ENCODE measurements at places on chromosomes 3 and 15. TPM values are rescaled to one million over a fixed set of nuclear protein-coding genes. Genes with fewer than 3 reads are reported as not detected.

DNA sequence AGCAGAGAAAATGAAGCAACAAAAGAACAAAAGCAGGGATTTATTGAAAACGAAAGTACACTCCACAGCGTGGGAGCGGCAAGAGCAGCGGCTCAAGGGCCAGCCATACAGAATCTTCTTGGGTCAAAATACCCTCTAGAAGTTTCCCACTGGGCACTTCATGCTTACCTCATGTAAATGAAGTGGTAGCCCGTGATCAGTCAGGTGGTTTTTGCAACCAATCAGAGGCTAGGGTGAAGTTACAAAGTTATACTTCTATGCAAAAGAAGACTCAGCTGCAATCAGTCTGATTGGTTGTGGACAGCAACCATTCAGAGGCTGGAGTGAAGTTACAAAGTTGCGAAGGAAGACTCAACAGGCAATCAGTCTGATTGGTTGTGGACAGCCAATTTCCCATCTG is 37.8 kb upstream of the TRH start:
- no peak overlapping the region for H3K27ac ChIP-seq
- H3K4me1 ChIP-seq = peaks cover 3% of the 10 kb centered on the region
- peaks cover 5% of the 10 kb centered on the region for H3K27me3 ChIP-seq
- no peaks in the 10 kb centered on the region for H3K36me3 ChIP-seq
- DNase-seq = peak; percentile 60

- no peaks in the 10 kb centered on the region for H3K27me3 ChIP-seq
- no peaks in the 10 kb centered on the region for H3K36me3 ChIP-seq
- no peak overlapping the region for H3K27ac ChIP-seq
- H3K4me3 ChIP-seq = no peak overlapping the region
Measured at GRCh38 chr3:35709691-35710090, 70.4 kb downstream of the ARPP21 start.

DNA sequence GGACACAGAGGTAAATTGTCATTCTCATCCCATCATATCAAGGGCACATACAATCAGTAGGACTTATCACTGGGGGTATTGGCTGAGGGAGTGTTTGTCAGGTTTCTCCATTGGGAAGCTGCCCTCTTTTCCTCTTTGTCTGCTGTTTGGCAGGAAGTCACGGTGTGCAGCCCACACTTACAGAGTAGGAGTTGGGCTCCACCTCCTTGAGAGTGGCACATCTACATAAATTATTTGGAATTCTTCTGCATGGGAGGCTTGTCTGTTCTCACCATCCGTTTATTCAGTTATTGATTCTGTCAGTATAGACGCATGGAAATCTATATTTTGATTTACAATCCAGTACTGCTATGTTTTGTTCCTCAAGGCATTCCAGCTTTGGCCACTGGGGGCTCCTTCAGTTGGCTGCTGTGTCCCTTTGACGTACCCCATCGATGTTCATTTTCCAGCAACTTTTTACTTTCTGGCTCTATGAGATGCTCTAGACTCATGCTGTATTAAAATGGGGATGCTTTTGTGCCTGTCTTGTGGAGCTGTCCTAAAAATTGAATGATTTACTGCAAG is 200.3 kb downstream of the SLCO3A1 start:
- no peak for DNase-seq
- H3K36me3 ChIP-seq = no peaks in the 10 kb centered on the region
- H3K27ac ChIP-seq = no peak overlapping the region
- no peaks in the 10 kb centered on the region for H3K4me1 ChIP-seq

DNA sequence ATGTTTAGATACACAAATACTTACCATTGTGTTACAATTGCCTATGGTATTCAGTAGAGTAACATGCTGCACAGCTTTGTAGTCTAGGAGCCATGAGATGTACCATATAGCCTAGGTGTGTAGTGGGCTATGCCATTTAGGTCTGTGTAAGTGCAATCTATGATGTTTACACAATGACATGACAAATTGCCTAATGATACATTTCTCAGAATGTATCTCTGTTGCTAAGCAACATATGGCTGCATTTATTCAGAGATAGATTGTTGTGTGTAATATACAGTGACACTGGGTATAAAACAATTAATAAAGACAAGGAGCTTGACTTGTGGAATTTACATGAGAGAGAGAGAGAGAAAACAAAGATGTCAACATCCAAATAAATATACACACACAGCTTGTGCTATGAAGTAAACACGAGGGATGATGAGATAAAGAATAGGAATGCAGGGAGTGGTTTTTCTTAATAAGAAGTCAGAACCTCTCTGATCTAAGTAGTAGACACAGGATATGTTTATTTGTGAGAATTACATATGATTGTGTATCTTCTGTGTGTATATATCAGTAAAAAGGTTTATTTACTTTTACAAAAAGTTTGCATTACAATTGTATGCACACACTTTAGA is 110.0 kb downstream of the KCNAB1 start:
- H3K27ac ChIP-seq = no peak overlapping the region
- H3K36me3 ChIP-seq = no peaks in the 10 kb centered on the region
- DNase-seq = no peak
- H3K27me3 ChIP-seq = no peaks in the 10 kb centered on the region
- H3K4me1 ChIP-seq = no peaks in the 10 kb centered on the region

GRCh38 chr15:77455696-77456321 is 35.1 kb downstream of the HMG20A start:
- peak overlapping the region; percentile 96 for H3K27ac ChIP-seq
- no peaks in the 10 kb centered on the region for H3K36me3 ChIP-seq
- H3K27me3 ChIP-seq = no peaks in the 10 kb centered on the region
- DNase-seq = peak; percentile 95

- H3K36me3 ChIP-seq = no peaks in the 10 kb centered on the region
- no peak overlapping the region for H3K4me3 ChIP-seq
- H3K27me3 ChIP-seq = no peaks in the 10 kb centered on the region
- no peak for DNase-seq
- H3K4me1 ChIP-seq = no peaks in the 10 kb centered on the region
Measured at GRCh38 chr15:93587059-93587521, 498.1 kb upstream of the RGMA start.

- no peak overlapping the region for H3K27ac ChIP-seq
- H3K4me3 ChIP-seq = no peak overlapping the region
- H3K36me3 ChIP-seq = no peaks in the 10 kb centered on the region
- no peaks in the 10 kb centered on the region for H3K4me1 ChIP-seq
- no peak for DNase-seq
Measured at GRCh38 chr3:29410220-29410619, 129.3 kb downstream of the RBMS3 start.

DNA sequence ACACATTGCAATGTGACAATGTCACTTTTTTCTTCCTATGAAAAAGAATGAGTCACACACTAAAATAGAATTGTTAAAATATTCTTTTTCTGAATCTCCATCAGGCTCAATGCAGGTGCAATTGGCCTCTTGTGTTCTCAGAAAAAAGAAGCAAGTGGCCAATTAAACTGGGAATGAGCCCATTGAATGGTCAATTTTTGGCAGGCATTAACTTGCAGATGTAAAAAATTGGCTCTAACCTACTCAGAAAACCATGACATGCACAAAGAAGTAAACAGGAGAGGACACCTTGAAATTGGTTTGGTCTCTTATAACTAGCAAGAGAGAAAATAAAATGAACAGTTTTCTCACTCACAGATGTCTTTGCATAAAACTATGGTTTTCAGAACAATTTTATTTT is 820.8 kb downstream of the TBL1XR1 start:
- no peak overlapping the region for H3K27ac ChIP-seq
- no peaks in the 10 kb centered on the region for H3K4me1 ChIP-seq
- no peak overlapping the region for H3K4me3 ChIP-seq
- no peaks in the 10 kb centered on the region for H3K27me3 ChIP-seq
- H3K36me3 ChIP-seq = no peaks in the 10 kb centered on the region

DNA sequence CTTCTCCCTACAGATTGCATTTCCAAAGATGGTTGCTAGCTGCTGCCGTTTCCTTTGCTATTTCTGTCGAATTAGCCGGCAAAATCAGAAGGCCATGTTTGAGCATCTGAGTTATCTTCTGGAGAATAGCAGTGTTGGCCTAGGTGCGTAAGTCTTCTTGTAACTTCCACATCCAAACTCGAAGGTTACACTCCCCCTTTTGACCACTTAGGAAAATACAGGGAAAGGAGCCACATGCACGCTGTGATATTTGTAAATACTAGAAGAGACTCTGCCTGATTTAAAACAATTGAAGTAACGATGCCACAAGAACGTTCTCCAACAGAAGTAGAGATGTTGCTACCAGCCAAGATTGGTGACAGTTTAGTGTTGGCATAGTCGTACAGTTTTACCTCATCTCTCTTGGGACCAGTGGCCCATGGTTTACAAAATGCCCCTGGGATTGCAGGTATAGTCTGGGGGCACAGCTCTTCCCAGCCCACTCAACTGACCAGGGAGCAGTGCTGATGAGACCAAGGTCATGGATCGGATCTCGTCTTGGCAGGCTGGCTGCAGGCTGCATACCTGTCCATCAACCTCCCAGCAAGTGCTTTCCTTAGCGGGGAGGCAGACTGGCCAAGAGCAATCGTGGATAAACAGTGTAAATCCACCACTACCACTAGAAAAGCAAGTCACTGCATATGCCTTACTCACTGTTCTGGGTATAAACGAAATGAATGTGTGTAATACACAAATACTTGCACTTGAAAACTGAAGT is 268.4 kb upstream of the CHRM5 start:
- H3K4me1 ChIP-seq = no peaks in the 10 kb centered on the region
- no peak overlapping the region for H3K4me3 ChIP-seq
- no peaks in the 10 kb centered on the region for H3K36me3 ChIP-seq
- H3K27ac ChIP-seq = no peak overlapping the region
- no peak for DNase-seq
- no peaks in the 10 kb centered on the region for H3K27me3 ChIP-seq

- H3K27me3 ChIP-seq = no peaks in the 10 kb centered on the region
- H3K4me1 ChIP-seq = peaks cover 12% of the 10 kb centered on the region
- no peak for DNase-seq
- H3K4me3 ChIP-seq = no peak overlapping the region
Measured at GRCh38 chr3:111700054-111700453, 104.9 kb upstream of the ZBED2 start.

Gene IGF2BP2
- 5.6 TPM for polyA plus RNA-seq

GRCh38 chr3:124854009-124854408 is 33.2 kb downstream of the ITGB5 start:
- H3K27ac ChIP-seq = no peak overlapping the region
- no peak for DNase-seq
- H3K4me1 ChIP-seq = peaks cover 11% of the 10 kb centered on the region
- H3K4me3 ChIP-seq = no peak overlapping the region
- H3K27me3 ChIP-seq = no peaks in the 10 kb centered on the region

Gene PPP1R14D
- polyA plus RNA-seq = not detected

DNA sequence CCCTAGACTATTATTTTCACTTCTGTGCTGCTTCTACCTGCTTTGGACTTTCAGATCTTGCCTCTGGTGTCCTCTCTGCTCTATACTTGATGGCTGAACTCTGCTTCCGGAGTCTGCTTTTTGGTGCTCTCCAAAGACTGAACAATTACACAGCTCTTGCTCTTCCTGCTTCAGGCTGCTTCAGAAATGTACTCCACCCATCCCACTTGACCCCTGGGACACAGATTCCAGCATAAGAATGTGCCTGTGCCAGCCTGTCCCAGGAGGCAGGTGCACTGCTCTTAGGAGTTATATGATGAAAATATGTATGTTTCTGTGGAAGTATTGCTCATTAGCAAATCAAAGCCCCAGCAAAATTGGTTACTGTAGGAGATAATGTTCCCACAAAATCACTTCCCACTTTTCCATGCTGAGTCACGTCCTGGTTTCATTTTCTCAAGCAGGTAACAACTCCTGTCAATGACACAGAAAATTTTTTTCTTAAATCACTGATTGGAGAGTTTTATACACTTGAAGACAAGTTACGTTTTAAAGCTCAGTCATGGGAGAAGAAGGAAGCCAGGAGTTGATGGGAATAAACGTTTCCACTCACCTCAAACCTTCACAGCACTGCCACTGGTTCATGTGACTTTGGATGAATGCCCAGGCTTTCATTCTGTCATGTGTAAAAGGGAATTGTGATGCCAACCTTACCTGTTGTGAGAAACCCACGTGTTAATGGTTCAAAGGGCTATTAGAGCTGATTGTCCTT is 239.4 kb upstream of the ZPLD1 start:
- H3K36me3 ChIP-seq = no peaks in the 10 kb centered on the region
- H3K27me3 ChIP-seq = peaks cover 3% of the 10 kb centered on the region
- DNase-seq = no peak
- peaks cover 3% of the 10 kb centered on the region for H3K4me1 ChIP-seq
- H3K4me3 ChIP-seq = no peak overlapping the region

DNA sequence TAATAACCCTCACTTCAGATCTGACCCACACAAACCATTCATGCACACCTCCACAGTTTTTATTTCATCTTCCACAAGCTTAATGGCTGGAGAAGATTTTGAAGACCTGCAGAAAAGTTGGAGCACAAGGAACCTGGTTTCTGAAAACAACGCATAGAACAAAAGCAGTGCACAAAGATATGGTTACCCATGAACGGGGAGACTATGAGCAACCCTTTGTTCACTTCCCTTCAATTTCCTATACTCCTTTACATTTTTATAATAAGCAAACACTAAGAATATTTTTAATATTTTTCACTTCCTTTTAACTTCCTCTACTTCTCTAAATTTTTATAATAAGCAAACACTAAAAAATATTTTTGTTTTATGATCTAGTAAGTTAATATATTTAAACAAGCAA is 103.5 kb upstream of the UBE2E2 start:
- no peaks in the 10 kb centered on the region for H3K36me3 ChIP-seq
- H3K4me3 ChIP-seq = no peak overlapping the region
- peak; percentile 55 for DNase-seq
- H3K27ac ChIP-seq = peak overlapping the region; percentile 75
- H3K27me3 ChIP-seq = no peaks in the 10 kb centered on the region
- H3K4me1 ChIP-seq = peaks cover 33% of the 10 kb centered on the region

- H3K27me3 ChIP-seq = no peaks in the 10 kb centered on the region
- no peaks in the 10 kb centered on the region for H3K36me3 ChIP-seq
- no peak overlapping the region for H3K4me3 ChIP-seq
- peaks cover 30% of the 10 kb centered on the region for H3K4me1 ChIP-seq
- DNase-seq = peak; percentile 85
- no peak overlapping the region for H3K27ac ChIP-seq
Measured at GRCh38 chr15:57503911-57504598, 87.6 kb upstream of the MYZAP start.

- no peaks in the 10 kb centered on the region for H3K4me1 ChIP-seq
- H3K36me3 ChIP-seq = no peaks in the 10 kb centered on the region
- DNase-seq = no peak
- H3K27me3 ChIP-seq = no peaks in the 10 kb centered on the region
- H3K4me3 ChIP-seq = no peak overlapping the region
Measured at GRCh38 chr15:26065723-26066122, 202.6 kb upstream of the ATP10A start.

DNA sequence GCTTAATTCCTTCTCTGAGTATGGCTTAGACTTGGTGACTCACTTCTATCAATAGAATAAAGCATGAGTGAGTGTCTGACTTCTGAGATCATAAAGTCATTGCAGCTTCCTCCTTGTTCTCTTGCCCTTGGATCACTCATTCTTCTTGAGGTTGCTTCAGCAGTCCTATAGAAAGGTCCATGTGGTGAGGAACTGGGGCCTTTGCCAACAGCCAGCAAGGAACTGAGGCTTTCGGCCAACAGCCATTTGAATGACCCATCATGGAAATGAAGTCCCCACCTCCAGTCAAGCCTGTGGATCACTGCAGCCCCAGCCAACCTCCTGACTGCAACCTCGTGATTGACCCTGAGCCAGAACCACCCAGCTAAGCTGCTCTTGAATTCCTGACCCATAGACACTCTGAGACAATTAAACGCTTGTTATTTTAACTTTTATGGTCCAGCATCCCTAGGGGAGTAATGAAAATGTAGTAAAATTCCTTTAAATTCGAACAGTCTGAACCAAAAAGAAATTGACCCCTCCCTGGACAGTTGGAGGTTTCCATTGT is 84.5 kb downstream of the WDR76 start:
- peaks cover 5% of the 10 kb centered on the region for H3K36me3 ChIP-seq
- peaks cover 38% of the 10 kb centered on the region for H3K4me1 ChIP-seq
- H3K27me3 ChIP-seq = no peaks in the 10 kb centered on the region
- H3K4me3 ChIP-seq = no peak overlapping the region
- peak overlapping the region; percentile 89 for H3K27ac ChIP-seq
- peak; percentile 91 for DNase-seq

Gene CCNDBP1
- 74.4 TPM for polyA plus RNA-seq

Gene DZIP1L
- polyA plus RNA-seq = 3.0 TPM

Gene HESX1
- 0.21 TPM for polyA plus RNA-seq

Gene CPN2
- polyA plus RNA-seq = not detected
